ENCODE measurements at places on chromosomes 6 and 20. TPM values are rescaled to one million over a fixed set of nuclear protein-coding genes. Genes with fewer than 3 reads are reported as not detected.

Gene XPO5
- total RNA-seq, result 67.3 TPM

Gene CLPSL1
- not detected for total RNA-seq

Gene SMPDL3A
- 0.58 TPM for total RNA-seq

- ATAC-seq, result no peak
Observed at GRCh38 chr6:124330197-124330596, 526.5 kb downstream of the NKAIN2 start.

GRCh38 chr6:34544776-34545471 is 11.2 kb downstream of the SPDEF start:
- no peak for ATAC-seq

GRCh38 chr6:169095153-169095552 is 158.5 kb downstream of the THBS2 start:
- no peak for ATAC-seq

- ATAC-seq, result no peak
Observed at GRCh38 chr6:148203281-148203925, 139.2 kb upstream of the SASH1 start.

DNA sequence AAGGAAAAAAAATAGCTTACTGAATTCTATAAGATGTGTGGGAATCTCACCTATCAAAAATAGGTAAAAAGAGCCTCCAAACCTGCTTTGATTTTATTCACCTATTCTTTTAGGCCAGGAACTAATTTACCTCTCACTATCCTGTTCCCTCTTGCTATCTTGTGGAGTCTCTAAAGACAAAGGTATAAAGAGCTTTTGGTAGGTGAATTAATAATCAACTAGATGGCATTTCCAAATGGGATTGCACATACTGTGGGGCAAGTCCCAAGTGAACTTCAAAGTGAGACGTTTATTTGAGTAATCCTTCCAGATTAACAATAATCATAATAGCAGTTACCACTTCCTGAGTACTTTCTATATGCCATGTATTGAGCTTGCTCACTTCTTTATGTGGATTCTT is 2.8 kb downstream of the FAM8A1 start:
- ATAC-seq, result peak; percentile 21

DNA sequence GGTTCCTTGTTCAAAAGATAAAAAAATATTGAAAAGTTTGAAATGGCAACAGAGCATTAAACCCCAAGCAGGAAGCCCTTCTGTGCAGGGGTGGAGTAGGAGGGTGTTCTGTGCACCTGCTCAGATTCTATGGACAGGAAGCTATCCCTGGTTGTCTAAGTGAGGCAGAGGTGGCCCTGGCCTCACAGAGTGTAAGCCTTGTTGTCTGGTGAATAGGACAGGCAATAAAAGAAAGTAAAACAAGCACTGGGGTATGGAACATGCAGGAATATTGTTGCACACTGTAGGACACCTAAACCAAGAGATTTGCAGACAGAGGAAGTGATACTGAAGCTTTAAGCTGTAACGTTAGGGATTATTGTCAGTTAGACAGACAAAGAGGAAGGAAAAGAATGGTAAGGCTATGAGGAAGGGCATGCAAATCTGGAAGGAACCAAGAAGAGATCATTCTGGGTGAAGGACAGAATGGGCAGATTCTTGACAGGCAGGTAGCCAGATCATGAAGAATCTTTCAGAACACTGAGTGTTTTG is 66.8 kb downstream of the TBC1D7 start:
- ATAC-seq, result no peak

DNA sequence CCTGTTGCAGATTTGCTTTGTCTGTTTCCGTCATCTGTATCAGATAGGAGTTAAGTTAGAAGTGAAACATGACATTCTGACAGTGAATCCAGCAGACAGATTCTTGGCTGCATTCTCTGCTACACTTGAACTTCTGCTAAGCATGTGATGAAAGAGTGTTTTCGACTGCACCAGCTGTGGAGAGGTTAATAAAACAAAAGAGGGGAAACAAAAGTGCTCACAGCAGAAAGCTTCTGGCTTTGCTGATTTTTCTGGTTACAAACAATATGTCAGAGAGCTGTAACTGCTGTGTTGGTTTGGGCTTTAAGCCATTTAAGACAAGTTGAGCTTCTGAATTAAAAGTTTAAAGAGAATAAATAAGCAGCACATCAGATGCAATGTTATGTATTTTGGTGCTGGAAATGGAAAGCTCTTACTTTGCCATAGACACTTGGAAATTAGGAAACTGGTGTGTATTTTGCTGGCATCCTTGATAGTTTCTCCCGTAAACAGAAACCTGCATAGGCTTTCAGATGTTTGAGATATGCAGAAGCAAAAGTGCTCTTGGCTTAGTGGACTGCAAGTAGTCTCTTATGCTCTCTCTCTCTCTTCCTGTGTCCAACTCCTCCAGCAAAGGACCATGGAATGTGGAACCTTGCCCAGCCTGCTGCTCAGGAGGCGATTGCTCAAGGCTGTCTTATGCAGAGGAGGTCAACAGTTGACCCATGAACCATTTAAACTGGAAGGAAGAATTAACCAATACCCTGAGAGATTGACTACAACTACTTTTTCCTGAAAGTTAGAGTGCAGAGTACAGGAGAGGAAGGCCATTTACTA is 104.9 kb downstream of the RPS12 start:
- ATAC-seq, result no peak

GRCh38 chr6:1915226-1915625 is 305.5 kb downstream of the FOXC1 start:
- no peak for ATAC-seq
